SIG-M5 (cell line): ENCODE measurements at places on chromosomes 16 and 17.

DNA sequence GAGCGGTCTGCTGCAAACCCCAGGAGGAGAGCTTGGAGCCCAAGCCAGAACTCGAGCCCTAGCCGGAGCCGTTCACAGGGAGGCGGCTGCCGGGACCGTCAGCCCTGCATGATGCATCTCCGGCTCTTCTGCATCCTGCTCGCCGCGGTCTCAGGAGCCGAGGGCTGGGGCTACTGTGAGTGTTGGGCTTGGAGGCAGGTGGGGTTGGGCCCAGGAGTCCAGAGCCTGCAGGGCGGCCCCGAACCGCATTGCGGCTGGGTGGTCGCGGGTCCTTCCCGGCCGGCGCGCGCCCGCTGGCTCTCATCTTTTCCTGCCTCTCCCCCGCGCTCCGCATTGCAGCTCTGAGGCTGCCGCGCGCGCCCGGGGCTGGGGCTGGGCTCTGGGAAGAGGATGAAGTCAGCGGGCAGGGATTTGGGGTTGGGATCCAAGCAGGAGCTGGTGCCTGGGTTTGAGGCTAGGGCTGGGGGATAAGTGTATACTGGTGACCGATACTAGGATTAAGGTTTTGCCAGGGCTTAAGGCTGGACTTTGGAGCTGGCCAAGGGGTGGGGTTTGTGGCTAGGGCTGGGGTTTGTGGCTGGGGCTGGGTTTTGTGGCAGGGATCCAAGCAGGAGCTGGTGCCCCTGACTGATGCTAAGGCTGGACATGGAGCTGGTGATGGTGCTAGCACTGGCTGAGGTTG is 532 bp downstream of the CNTNAP1 start:
- DNase-seq, result no peak

DNA sequence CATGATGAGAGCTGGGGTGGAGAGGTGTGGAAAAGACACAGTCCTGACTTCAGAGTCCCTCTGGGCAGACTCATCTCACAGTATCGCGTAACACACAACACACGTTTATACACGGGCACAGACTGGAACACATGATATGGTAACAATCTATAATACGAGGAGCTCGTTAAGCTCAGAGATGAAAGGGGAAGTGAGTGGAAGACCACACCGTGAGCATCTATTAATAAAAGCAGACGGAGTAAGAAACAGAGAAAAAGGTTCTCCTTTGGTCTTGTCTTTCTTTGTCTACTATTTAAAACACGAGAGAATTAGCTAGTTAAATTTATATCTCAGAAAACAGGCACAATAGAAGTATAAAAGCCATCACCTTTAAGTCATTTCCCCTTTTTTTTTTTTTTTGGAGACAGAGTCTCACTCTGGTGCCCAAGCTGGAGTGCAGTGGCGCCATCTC is 13.5 kb downstream of the ANKRD11 start:
- DNase-seq, result peak; percentile 60

DNA sequence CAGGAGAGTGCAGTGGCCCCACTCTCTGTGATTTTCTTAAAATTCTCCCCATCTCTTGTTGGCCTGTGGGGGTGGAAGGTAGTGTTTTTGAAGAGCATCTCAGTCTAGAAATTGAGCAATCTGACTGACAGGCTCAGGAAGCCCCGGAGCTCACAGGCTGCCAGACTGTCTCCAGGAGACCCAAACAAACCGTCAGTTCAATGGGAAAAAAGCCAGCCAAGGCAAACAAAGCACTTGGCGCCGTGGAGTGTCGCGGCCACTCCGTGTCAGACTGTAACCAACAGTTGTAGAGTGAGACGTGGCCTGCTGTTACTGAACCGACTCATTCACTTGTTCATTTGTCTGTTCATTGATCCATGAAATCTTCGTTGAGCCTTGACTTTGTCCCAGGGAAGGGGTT is 33.7 kb downstream of the RGS9 start:
- DNase-seq, result no peak

- no peak for DNase-seq
Observed at GRCh38 chr17:46869975-46870803, 18.8 kb downstream of the WNT9B start.

GRCh38 chr17:77741109-77741508 is 217.4 kb upstream of the TNRC6C start:
- DNase-seq, result no peak

DNA sequence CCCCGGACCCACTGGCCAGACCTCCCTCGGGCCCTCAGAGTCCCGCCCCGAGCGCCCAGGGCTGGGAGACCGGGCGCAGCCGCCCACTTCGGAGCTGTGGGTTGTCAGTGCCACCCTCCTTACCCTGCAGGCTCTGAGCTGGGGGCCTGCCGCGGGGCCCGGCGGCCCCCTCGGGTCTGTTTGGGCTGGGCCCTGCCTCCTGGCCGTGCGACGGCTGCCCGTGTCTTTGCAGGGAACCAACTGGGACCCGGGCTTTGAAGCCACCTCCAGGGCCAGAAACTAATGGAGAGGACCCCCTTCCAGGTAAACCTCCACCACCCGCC is 443 bp downstream of the TEDC2 start:
- no peak for DNase-seq

DNA sequence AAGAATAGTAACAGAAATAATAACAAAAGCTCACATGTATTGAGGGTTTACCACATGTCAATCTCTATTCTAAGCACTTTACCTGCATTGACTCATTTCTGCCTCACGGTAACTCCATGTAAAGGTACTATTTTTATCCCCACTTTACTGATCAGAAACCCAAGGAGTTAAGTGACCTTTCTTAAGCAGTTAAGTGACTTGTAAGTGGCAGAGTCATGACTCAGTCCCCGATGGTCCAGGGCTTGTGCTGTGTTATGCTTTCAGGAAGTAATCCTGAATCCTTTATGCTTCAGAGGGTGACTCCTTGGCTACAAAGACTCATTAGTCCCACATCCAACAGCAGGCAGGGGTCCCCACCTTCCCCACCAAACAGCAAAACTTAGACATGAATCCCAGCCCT is 66.5 kb downstream of the MRM1 start:
- DNase-seq, result no peak

DNA sequence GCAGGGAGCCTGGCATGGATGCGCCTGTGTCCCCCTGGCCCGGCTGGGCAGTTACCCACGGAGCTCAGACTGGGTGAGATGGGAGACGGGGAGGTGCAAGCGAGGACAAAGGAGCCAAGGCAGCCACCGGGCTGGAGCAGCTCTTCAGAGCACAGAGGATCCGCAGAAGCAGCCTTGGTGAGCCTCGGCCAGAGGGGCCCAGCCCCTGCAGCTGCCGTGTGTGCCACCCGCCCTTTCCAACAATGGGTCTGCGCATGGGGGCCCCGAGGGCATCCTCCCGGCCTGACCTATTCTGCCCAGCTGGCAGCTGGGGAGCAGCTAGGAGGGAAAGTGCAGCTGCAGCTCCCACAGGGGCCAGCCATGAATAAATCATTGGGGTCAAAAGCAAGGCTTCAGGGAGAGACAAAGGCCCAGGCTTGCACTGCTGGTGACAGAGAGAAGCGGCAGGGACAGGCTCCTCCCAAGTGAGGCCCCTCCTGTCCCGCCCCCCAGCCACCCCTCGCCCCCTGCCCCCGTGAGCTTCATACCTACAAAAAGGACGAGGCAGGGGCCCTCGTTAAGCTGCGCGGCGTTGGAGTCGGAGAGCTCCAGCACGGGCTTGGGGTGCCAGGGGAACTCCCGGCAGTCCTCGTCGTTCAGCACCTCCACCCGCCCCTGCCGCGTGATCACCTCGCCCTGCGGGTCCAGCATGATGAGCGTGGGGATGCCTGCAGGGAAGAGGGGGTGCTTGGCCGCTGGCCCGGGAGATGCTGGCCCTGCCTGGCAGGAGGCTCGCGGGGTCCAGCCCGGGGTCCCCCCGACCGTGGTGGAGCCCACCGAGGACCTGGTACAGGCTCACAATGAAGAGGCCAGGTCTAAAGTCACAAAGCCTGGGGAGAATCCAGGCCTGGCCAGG is 22.6 kb downstream of the MRM3 start:
- no peak for DNase-seq

DNA sequence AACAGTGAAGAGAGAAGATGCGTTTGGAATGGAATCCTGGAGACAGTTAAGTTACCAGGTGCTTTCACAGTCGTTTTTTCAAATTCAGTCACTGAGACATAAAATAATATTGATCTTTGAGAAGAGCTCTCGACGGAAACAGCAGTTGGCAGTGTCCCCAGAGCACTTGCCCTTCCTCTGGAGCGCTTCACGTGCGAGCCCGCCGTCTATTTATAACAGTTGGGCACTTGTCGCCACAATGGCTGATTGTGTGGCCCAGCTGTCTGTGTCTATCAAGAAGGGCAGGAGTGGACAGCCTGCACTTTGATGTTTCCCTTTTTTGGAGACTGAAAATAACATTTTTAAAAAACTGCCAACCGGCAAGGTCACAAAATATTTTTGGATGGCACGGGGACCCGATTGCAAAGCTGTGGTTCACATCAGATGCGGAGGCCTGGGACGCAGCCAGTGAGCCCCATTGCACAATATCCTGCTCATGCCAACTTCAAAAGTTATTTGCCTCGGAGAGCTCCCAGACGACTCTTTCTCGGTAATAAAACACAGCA is 62.9 kb downstream of the ADCY9 start:
- no peak for DNase-seq

GRCh38 chr16:1534021-1535020 is 855 bp downstream of the TMEM204 start:
- no peak for DNase-seq

GRCh38 chr17:55264645-55265298 is at the start of gene HLF:
HLF (plus strand) TSS chr17:55264960; CDS start chr17:55265485, 525 bp downstream.
- DNase-seq, result no peak

- no peak for DNase-seq
Observed at GRCh38 chr17:81260171-81260570, 21.1 kb downstream of the NDUFAF8 start.

GRCh38 chr16:15653227-15653626 is 3.2 kb downstream of the NDE1 start:
- DNase-seq, result no peak

DNA sequence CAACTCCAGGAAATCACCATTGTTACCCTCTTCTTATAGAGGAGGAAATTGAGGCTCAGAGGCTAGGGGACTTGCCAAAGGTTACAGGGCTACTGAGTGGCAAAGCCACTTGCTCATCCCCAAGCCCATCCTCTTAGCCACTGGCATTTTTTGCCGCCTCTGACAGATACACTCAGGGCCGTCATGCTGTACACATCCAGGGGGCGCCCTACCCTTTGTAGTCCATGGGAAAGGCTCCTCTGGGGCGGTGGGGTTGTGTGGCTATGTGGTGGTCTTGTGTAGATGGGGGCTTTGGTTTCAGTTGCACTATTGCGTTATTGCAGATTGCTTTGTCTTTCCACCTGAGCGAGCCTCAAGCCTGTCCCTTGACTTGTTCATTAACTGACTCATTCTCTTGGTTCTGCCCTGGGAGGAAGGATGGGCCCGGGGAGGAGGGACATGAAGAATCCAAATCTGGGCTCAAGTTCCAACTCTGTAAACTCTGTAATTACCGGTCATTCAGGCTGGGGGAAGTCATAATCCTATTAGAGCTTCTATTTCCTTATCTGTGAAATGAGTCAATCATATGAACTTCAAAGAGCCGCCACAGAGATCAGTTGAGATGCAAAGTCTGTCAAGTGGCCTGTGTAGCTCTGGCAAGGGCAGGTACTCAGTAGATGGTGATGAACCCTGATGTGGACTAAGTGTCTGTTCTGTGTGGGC is 2.8 kb downstream of the NOS2 start:
- no peak for DNase-seq

DNA sequence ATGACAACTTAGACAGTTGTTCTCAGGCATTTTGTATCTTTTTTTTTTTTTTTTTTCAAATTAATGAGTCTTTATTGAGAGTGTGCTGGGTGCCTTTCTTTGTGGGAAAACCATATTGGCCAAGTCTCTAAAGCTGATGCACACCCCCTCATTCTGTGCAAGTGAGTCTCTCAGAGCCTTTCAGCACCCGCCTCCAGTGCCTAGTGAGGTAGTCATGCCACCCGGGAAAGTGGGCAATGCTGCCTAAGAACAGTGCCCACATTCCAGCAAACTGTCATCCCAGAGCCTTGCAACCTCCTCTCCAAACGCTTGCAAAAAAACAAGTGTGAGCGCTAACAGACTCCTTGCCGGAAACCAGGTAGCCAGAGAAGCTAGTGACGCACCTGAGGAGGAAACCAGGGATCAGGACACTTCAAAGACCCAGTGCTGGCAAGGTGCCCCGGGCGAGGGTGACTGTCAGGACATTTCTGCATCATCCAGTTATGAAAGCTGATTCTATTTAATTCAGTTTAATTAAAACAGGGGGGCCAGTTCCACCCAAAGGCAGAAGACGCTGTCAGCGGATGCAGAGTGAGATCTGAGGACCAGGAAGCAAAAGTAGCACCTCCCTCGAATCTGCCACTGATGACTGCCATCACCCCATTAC is 34.9 kb downstream of the SMARCE1 start:
- DNase-seq, result no peak

DNA sequence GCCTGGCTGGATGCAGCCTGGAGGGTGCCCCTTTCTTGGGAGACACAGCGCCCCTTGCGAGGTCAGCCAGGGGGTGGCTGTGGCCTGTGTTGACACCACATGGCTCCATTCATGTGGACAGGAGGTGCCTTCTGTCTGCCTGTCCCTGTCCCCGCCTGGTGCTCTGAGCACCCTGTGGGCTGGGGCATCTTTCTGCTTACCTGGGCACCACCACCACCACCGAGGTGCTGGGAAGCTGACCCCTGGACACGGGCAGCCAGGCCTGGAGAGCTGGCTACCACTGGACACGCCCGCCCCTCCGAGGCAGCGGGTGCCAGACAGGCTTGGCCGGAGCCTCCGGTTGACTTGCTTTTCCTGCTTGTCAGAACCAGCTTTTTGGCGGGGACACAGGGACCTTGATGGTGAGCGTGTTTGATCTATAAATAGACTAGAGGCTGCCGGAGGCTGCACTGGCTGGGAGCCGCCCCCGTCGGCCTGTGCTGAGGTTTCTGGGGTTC is 121.3 kb upstream of the GSE1 start:
- DNase-seq, result no peak

GRCh38 chr17:2776589-2777241 is 19.5 kb upstream of the RAP1GAP2 start:
- no peak for DNase-seq

DNA sequence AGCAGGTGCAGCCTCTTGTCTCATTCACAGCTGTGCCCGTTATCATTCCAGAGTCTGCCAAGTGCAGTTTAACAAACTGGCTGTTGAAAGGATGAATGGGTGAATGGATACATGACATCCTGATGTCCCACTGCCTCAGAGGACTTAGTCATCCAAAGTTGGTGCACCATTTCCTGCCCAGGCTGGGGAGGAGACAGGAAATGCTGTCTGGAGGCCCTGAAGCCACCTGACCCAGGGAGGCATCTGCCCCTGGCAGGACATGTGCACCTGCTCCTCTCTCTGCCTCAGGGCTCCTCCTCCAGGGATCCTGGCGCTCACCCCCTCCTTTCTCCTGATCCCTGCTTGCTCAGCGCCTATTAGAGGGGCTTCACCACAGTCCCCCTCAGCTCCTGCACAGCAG is 1.8 kb upstream of the CD300C start:
- no peak for DNase-seq
